Kasumi-1 (cell line): ENCODE measurements at places on chromosomes 3 and 15.

GRCh38 chr15:87619161-87619960, 637.2 kb downstream of the NTRK3 start:
- no peak for DNase-seq

- no peak for DNase-seq
Observed at GRCh38 chr15:38477637-38478036, 23.7 kb downstream of the FAM98B start.

DNA sequence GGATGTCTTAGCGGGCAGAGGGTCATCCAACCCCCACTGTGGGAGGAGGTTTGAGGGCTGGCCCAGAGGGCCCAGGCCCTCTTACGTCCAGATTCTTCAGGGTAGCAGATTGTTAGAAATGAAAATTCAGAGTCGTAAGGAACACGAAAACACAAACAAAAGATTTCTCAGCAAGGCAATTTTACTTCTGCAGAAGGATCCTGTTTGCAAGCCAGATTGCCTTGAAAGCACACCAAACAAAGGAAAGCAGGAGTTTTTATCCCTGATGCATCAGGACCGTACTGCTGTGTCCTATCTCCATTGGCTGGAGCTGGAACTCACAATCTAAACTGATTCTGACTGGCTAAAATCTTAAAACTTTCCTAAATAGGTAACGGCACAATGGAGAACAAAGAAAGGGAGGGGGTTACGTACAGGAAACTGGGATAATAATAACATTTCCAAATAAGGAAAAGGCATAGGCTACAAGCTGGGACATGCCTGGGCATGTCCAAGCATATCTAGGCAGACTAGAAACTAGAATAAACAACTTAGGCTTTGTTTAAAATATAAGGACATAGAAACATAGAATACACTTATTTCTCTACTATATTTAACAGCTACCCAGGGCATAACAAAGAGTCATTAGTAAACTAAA, 97.3 kb upstream of the C2CD4B start:
- no peak for DNase-seq

GRCh38 chr3:123706871-123707270, 122.0 kb upstream of the HACD2 start:
- DNase-seq: no peak

DNA sequence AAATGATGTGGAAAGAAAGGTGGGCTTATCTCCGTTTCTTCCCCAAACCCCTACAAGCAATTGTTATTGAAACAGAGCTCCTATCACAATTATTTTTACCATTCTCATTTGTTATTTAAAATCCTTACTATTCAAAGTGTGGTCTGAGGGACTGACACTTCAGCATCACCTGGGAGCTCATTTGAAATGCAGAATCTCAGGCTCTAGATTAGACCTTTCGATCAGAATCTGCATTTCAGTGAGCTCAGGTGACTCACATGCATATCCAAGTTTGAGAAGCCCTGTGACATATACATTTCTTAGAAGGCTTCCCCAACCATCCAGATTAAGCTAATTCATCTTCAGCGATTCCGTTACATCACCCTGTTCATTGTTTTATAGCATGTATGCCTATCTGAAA, 145.0 kb downstream of the KCNH8 start:
- no peak for DNase-seq

GRCh38 chr3:184325269-184325668, 10.9 kb downstream of the EIF4G1 start:
- DNase-seq: no peak

DNA sequence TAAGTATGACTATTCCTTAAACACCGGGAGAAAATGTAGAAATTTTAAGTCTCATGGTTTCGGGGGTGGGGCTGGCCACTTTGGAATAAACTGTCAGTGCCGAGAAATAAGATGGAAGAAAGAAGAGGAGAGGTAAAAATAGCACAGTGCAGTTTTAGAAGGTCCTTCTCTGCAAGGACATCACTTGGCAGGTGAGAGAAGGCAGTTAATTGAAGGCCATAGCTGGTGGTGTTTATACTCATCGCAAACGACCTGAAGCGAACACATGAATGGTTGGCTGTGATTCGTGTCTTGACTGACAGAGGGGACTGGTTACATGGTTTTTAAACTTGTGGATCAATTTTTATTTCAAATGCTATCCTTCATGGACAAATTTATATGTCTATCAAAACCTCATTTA, 54.9 kb upstream of the SENP5 start:
- no peak for DNase-seq

- peak; percentile 15 for DNase-seq
Observed at GRCh38 chr15:85570336-85570735, 189.9 kb downstream of the AKAP13 start.

DNA sequence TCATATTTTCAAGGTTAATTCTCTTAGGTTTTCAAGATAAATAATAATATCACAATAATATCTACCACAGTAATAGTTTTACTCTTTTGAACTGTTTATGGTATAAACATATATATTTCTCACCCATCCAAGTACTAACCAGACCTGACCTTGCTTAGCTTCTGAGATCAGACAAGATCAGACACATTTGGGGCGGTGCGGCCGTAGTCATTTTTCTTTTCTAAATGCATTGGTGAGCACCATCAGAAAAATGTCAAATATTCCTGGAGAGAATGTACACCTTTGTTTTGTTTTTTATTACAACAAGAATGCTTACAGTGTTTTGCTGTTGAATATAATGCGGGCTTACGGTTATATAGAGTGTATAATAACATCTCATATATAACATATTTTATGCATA, 267.8 kb downstream of the ADAMTS17 start:
- DNase-seq: no peak

DNA sequence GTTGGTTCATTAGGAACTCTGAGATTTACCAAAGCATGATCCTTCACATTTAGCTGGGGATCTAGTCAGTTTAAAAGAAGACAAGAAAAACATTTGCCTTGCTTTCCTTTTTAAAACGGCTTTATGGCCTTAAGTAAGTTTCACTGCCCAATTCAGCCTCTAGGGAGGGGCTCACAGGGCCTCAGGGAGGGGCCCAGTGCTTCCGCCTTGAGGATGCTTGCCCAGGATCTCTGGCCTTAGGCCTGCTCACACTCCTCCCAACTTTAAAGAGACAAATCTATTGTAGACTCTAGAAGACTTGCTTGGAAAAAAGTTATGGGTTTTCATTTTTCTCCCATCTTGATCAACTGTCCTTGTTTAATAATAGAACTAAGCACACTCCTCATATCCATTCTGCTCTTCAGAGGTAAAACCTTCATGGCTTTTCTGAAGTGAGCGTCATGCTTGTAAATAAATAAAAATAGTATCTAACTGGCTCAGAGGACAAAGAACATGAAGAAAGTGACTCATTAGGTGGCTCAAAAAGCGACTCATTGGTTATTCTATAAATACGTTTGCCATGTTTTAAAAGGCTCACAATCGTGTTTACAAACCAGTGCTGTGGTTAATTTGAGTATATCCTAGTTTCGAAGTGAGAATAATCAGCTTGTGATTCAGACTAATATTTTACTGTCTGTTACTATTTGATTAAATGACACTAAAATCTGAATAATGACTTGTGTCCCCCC, 13.7 kb downstream of the PDHB start:
- DNase-seq: no peak

DNA sequence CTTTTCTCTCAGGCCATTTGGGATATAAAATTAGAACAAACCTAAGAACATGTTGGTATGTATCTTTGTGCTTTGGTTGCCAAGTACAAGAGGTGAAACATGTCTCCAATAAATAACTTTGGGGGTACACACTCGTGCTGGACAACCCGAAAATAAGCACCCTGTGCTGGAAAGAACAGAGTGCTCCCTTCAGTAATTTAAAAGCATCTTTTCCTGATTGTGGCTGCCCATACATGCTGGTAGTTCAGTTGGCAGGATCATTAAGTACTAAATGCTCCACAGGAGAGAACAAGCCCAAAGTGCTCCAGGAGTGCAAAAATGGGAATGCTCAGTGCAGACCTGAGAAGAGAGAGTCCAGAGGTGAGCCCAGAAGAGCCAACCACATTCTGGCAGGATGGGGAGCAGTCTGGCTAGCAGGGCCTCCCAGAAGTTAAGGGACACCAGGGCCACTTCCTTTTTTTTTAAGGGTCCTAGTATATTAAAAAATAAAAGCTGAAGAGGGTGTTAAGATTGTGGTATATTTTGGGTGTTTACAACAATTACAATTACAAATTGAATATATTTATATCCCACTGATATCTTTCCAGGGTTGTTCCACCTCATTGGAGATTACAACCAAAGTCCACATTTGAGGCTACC, 48.6 kb upstream of the SSR3 start:
- DNase-seq: no peak

- no peak for DNase-seq
Observed at GRCh38 chr15:42413920-42414319, 54.6 kb downstream of the CAPN3 start.

GRCh38 chr3:11136830-11137626, 17.3 kb upstream of the HRH1 start:
- DNase-seq: no peak

DNA sequence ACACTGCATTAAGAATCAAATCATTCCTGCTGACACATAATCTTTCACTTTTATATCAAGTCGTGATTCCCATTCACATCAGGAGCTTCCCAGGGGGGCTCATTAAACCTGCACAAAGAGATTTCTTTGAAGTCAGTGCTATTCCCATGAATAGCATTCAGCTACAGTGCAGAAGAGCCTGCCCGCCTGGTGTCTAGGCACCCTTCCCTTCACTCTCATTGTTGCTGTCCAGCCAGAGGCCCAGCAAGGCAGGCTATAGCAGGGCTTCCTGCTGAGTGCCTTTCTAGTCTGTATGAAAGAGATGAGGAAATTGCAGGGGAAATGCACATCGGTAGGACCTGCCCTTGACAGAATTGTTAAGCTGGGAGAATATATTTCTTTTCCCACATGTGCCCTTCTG, 4.5 kb upstream of the GJD2 start:
- no peak for DNase-seq

GRCh38 chr15:68934341-68934740, 4.0 kb downstream of the SPESP1 start:
- DNase-seq: no peak

DNA sequence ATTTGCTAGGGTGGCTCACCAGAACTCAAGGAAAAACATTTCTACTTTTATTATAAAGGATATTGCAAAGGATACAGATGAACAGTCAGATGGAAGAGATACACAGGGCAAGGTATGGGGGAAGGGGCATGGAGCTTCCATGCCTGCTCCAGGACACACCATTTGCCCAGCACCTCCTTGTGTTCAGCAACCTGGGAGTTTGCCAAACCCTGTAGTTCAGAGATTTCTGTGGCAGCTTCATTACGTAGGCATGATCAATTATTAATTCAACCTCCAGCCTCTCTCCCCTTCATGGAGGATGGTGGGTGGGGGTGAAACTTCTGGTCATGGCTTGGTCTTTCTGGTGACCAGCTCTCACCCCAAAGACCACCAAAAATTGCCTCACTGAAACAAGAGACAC, 353.9 kb upstream of the THBS1 start:
- no peak for DNase-seq

- DNase-seq: no peak
Observed at GRCh38 chr3:151205482-151205881, 2.5 kb upstream of the GPR171 start.

GRCh38 chr15:85100186-85100937, 118.7 kb downstream of the PDE8A start:
- peak; percentile 45 for DNase-seq

GRCh38 chr3:82978368-82978767, 1216.9 kb upstream of the GBE1 start:
- no peak for DNase-seq

DNA sequence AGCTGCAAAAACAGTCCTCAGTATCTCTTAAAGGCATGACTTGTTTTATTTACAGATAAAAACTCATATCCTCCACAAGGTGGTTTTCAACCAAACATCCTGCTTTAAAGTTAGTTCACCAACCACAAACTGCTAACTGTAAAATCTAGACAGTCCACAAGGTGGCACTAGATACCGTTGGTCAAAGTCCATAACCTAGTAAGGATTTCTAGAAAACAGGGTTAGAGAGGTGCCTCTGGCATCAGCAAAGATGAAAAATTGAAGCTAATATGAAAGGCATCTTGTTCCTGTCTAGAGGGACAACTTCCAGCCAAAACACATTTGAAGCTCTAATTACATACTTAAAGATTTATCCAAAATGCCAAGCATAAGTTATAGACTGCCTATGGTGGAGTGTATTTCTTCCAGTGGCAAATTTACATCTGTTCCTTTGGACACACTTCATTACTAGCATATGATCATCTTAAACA, 56.0 kb downstream of the ZMAT3 start:
- peak; percentile 83 for DNase-seq
